ENCODE measurements at places on chromosomes 12 and 14.
A peak's percentile ranks its signal among the peaks of the same experiment; 100 is the strongest.

- no peak for DNase-seq
Observed at GRCh38 chr12:105431537-105432100, 101.1 kb downstream of the C12orf75 start.

DNA sequence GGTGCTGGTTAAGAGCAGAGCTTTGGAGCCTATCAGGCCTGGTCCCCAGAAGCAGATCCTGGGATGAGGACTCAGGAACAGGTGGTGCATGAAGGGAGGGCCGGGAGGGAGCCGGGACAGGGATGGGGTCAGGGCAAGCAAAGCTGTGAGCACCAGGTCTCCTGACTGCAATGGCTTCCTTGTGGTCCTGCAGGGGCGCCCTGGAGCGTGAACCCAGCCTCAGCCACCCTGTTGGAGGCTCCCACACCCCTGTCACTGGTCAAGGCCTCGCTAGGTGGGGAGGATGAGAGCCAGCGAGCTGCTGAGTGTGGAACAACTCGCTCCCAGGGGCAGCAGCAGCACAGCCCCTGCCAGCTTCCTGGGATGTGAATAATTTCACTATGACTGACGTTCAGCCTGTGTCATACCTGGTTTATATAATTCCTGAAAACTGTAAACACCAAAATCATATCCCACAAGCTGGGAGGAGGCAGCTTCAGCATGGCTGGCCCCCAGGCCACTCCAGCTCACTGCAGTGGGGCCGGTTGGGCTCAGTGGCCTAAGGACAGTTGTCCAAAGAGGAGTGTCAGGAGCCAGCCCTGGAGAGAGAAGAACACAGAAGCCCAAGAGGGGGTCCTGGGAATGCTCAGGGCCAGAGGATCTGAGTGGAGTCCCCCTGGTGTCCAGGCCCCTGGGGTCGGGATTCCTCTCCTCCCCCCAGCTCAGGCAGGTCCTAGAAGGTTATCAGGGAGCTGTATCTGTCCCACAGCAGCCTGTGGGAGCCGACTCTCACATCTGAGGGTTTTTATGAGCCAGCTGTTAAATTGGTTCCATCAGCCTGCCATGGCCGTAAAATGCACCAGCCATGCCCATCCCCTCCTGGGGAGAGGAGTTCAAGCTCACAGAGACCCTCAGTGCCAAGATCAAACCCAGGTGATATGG, 272.9 kb downstream of the ADGRD1 start:
- DNase-seq, result no peak

DNA sequence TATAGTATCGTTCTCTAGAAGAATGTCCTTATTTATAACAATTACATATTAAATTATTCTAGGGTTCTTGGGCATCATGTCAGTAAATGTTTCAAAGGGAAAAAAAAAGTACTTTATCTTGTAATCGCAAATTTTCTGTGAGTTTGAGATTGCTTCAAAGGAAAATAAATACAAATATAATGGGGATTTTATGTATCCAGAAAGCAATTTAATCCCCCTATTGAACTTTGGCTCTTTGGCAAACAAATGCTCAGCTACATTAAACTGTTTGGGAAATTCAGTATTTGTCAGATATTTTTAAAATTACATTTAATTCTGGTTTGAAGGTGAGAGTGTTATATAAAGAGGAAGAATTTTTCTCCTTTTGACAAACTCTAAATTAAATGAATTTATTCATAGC, 8.0 kb downstream of the ACSS3 start:
- DNase-seq, result no peak

- DNase-seq, result no peak
Observed at GRCh38 chr14:91061056-91061887, 831 bp upstream of the RPS6KA5 start.

- no peak for DNase-seq
Observed at GRCh38 chr12:17020765-17021164, 414.8 kb upstream of the LMO3 start.

DNA sequence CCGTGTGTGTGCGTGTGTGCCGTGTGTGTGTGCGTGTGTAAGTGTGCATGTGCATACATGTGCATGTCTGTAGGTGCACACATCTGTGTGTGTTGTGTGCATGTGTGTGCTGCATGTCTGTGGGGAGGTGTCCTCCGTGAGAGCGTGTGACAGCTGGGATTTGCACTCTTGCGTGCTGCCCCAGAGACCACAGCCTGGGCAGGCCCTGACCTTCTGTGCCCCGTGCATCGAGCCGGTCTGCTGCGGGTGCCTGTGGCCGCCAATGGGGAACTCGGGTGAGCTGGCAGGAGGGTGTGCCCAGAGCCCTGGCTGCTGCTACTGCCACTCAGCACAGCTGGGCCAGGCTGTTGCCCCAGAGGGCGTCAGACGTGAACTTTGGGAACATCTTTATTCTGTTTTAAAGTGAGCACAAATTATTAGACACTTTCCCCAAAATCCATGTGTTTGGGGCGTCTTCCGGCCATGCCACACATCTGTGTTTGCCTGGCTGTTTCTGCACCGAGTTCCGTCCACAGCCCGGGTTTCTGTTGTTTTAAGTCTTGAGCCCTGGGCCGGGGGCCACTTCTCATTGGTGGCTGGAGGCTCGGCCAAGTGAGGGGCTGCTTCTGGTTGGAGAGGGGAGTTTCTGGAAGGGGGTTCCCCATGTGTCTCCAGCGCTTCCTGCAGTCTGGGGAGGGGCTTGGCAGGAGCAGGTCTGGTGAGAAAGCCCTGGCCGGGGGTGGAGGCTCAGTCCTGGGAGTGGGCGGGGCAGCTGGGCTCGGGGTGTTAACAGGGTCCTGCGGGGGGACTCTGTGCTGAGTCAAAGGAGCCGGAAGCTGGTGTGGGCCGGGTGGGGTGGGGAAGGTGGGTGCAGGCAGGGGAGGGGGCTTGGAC, 7.6 kb downstream of the CEP170B start:
- no peak for DNase-seq

GRCh38 chr12:66600903-66601302, 78.0 kb downstream of the GRIP1 start:
- DNase-seq, result no peak

DNA sequence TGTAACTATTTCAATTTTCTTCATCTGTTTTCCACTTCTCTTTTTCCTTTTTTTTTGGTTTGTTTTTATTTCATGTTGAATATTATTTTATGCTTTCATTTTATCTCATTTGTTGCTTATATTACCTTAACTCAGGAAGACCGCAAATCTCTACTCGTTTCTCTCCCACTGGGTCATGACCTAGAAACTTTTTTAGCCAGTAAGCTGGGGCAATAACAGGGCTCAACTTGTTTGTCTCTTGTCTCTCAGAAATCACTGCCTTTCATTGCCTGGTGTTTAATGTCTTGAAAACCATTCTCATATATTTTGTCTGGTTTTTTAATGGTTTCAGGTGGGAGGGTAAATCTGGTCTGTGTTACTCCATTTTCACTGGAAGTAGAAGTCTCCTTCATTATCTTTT, 36.6 kb upstream of the ATP2B1 start:
- no peak for DNase-seq

GRCh38 chr12:66269757-66270383, 32.4 kb upstream of the HELB start:
- no peak for DNase-seq

DNA sequence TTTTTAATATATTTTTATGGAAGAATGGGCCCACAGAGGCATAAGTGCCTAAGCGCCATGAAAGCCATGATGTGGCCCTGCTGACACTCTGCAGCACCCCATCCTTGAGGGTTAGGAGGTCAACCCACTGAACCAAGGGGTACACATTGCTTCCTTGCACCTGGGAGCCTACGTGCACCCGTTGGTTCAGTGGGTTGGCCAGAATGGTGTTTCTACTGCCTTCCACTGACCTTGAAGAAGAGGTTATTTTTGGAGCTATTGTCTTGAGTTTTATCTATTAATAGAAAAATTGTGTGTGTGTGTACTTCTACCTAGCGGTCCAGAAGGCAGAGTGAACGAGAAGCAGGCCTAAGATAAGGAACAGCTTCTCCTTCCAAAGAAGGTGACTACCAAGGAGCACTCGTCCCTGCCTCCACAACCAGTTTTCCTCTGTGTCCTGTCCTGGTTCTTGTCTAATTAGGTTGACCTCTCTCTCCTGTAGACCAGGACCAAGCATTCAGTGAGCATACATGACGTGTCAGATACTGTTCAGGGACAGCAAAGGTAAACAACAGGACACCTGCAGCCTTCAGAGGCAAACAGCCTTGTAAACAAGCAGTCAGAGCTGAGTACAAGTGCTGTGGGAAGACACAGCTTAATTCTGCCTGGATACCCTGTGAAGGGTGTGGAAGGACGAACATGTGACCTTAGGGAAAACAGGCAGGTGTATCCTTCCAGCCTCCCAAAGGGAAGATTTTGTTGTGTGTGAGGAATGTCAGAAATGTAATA, 30.4 kb upstream of the PLEK2 start:
- DNase-seq, result no peak

- DNase-seq, result no peak
Observed at GRCh38 chr12:28578361-28578760, 388.1 kb downstream of the CCDC91 start.

DNA sequence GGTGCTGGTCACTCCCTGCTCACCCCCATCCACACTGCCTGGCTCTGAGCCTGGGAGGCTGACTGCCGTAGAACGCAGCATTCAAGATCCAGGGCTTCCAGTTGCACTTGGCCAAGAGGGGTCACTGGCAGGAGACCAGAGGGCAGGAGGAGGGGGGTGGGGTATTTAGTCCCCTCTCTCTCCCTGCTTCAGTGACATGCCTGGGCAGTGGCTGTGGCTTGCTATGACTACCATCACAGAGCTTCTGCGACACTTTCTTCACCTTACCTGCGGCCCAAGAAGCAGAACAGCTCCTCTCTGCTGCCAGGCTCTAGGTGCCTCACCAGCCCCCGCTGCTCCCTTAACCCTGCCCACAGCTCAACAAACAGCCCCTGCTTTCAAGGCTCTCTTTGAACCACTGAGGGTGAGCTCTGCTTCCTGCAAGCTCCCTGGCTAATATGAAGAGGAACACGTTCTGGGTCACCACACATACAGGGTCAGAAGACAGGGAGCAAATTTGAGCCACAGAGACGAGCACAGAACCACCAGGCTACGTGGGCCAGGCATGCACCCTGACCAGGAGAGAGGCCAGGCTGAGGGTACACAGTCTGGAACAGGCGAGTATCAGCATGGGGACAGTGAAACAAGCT, 55.7 kb downstream of the ITPK1 start:
- no peak for DNase-seq

DNA sequence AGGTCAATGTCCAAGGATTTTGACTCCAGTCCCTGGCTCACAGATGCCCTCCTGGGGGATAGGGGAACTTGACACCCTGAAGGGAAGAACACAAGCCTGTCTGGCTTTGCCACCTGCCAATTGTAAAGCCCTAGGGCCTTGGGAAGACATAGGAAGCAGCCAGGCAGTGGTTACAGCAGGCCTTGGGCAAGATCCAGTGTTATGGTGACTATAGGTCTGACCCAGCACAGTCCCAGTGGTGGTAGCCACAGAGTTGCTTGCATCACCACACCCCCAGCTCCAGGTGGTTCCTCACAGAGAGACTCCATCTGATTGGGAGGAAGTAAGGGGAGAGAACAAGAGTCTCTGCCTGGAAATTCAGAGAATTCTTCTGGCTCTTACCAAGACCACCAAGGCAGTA, 24.2 kb downstream of the OR6C68 start:
- no peak for DNase-seq

- DNase-seq, result no peak
Observed at GRCh38 chr14:99075061-99075460, 196.9 kb downstream of the BCL11B start.

- peak; percentile 74 for DNase-seq
Observed at GRCh38 chr14:88013750-88014349, 8.9 kb downstream of the GPR65 start.

- no peak for DNase-seq
Observed at GRCh38 chr14:70123796-70124195, 65.0 kb downstream of the SLC8A3 start.

DNA sequence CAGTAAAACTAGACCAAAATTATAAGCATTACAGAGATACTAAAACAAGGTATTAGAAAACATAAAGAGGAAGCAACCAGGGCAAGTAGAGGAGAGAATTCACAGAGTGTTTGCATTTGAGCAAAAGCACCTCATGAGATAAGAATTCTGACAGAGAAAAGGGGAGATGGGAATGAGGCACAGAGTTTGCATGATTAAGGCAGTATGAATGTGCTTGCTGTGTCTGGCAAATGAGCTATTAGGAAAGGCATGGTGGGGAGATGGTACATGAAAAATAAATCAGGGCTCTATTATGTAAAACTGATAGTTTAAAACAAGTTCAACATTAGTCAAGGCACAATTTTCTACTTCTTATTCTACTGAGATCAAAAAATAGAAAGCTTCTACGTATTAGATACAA, 23.1 kb downstream of the GARIN6 start:
- DNase-seq, result no peak

DNA sequence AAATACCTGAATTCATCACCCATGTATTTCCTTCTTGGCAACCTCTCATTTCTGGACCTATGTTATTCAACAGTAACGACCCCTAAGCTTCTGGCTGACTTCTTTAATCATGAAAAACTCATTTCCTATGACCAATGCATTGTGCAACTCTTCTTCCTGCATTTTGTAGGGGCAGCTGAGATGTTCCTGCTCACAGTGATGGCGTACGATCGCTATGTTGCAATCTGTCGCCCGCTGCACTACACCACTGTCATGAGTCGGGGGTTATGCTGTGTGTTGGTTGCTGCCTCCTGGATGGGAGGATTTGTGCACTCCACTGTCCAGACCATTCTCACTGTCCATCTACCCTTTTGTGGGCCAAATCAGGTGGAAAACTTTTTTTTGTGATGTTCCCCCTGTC, 356 bp downstream of the OR4Q2 start:
- peak; percentile 17 for DNase-seq

DNA sequence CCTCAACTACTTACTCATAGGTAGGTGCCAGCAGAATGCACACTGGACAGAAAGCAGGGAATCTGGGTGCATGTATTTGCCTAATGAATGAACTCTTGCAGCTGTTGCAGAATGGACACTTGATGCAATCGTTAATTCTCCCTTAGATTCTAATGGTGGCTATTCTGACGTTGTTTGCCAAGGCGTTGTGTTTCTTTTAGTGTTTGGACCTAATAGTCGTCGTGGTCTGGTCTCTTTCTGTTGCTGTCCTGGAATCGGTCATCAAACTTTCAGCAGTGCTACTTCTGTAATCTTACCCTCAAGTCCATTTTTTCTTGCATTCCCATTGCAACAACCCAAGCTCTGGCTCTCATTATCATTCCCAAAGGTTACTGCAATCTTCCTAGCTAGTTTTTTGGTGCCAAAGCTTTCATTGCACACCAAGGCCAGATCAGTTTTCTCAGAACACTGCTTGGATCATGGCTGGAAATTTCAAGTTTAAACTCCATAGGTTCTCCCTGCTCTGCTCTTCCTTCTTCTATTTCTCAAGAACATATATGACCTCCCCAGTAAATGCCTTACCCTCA, 31.3 kb downstream of the BMP4 start:
- DNase-seq, result no peak

- DNase-seq, result no peak
Observed at GRCh38 chr12:19409376-19409775, 29.9 kb upstream of the AEBP2 start.

DNA sequence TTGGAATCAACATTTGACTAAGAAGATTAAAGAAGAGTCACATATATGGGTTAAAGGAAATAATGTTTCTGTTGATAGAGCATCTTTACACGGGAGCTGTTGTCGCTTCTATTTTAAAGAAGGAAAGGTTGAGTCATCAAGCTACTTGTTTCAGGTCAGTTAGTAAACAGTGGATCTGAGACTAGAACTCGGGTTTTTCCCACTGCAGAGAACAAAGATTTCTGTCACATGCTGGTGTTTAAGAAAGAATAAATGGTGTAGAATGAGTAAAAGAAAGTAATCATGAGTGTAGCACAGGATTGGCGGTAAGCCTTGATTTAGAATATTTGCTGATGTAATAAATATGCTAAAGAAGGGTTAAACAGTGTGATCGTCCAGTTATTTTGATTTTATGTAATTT, 455.5 kb downstream of the AEBP2 start:
- no peak for DNase-seq

- peak; percentile 17 for DNase-seq
Observed at GRCh38 chr14:74875941-74876913, at the start of gene PROX2. Gene PROX2, minus strand, starts transcription at chr14:74876145. Its CDS starts 12,311 bp downstream, at chr14:74863834.

Measured in CD4-positive, alpha-beta T cell treated with Interleukin-4 for 1 hour (primary cell).